ENCODE measurements at places on chromosomes 1 and 21. TPM values are rescaled to one million over a fixed set of nuclear protein-coding genes. Genes with fewer than 3 reads are reported as not detected.
A peak's percentile ranks its signal among the peaks of the same experiment; 100 is the strongest.

Gene LRRIQ3
- polyA plus RNA-seq, result 1.2 TPM

Gene TNFSF4
- 10.8 TPM for polyA plus RNA-seq

Gene FMN2
- polyA plus RNA-seq, result 29.0 TPM

Gene SHISAL2A
- not detected for polyA plus RNA-seq

Gene LAPTM5
- polyA plus RNA-seq, result 0.09 TPM

DNA sequence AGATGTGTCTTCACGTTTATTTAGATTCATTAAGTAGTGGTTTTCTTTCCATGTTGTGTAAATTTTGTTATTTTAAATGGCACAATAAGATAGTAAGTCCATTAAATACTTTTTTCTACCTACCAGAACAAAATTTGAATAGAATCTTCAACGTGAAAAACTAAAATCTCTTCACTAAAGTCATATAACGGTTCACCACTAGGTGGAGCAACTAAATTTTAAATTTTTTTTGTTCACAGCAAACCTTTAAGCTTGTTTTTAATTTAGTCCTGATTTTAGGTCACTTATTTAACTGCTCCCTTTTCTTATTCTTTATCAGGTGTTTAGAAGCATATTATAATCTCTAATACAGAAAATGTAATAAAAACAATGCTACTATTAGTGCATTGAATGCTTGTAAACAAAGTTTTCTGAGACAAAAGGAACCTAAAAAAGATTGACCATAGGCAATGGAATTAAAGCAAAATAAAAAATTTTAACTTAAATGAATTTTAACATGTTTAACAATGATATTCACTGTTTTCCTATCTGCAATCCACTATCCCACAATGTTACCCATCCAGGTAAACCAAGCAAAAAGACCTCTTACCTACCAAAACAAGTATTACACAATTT lies 28.3 kb upstream of the PKN2 start:
- peak; percentile 37 for DNase-seq

Data from IMR-90 (cell line).